Neural crest cell (in vitro differentiated cells): ENCODE measurements at places on chromosomes 16 and 17.

GRCh38 chr16:982145-983043, 824 bp downstream of the SOX8 start:
- DNase-seq, result no peak

- no peak for DNase-seq
Measured at GRCh38 chr16:11101695-11102522, 154.1 kb downstream of the SOCS1 start.

DNA sequence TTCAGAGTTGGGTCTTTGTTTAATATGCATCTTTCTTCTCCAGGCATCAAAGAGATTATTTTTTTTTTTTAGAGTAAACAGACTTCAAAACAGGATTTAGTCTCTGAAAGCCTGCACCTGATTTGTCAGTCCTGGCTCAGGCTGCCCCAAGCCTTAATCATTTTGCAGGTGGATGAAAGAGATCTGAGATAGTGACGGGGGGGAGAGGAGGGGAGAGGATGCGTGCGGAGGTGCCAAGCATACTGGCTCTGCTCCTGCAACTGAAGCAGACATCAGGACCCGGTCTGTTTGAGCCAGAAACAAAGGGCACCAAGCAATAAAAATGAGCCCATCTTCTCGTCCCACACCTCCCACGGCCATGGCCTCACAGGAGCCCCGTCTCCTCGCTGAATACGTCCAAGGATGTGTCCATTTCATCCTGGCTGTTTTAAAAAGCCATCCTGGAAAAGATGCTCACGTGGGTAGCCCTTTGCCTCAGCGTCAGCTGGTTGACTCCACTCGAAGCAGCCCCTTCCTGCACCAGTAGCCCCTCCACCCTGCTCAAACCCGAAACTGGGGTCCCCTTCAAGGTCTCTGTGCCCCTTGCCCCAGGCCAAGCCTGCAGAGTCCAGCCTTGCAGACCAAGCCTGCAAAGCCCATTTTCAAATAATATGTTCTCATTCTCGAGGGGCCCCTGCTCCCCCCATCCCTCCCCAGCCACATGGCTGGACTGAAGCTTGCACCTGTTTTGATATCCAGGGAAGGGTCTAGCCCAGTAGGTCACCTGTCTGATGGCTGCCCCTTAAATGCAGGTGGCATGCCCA, 84.8 kb upstream of the TNRC6C start:
- DNase-seq, result no peak

GRCh38 chr17:45093444-45094110, 32.5 kb downstream of the NMT1 start:
- no peak for DNase-seq

GRCh38 chr17:31917065-31917529, 15.6 kb upstream of the UTP6 start:
- DNase-seq, result no peak

DNA sequence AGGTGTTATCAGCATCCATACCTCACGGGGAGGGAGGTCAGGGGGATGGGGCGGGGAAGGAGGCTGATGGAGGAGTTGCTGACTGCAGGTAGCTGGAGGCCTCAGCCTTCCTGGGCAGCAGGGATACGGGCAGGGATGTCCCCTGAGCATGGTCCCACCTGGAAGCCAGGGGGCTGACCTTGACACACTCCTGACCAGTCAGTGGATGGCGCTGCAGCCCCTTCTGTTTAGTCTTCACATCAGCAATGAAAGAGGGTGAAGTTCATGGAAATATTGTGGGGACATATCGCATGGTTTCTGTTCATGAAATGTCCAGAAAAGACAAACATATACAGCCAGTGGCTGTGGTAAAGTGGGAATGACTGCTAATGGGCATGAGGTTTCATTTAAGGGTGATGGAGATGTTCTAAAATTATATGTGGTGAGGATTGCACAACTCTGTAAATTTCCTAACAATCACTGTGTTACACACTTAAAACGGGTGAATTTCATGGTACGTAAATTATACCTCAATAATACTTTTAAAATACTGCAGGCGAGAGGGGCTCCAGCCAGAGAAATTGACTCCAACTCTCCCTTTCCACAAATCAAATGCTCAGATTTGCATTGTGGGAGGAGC, 489.6 kb downstream of the CDH13 start:
- no peak for DNase-seq

DNA sequence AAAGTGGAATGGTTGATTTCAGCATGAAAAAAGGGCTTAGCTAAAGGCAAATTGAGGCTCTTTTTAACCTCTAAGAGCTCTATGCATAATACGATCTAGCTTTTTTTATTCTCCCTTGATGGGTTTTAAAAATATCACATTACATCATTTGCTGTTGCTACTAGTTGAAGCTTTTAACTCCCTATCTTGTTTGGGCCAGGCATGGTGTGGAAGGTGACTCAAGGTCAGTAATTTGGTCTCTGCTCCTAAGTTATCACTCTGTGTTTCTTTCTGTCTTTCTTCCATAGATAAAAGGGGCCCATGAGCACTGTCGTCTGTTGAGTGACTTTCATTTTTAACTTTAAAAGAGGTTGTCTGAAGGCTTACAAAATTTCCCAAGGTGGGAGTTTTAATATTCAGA, 58.1 kb upstream of the GOT2 start:
- DNase-seq, result no peak

DNA sequence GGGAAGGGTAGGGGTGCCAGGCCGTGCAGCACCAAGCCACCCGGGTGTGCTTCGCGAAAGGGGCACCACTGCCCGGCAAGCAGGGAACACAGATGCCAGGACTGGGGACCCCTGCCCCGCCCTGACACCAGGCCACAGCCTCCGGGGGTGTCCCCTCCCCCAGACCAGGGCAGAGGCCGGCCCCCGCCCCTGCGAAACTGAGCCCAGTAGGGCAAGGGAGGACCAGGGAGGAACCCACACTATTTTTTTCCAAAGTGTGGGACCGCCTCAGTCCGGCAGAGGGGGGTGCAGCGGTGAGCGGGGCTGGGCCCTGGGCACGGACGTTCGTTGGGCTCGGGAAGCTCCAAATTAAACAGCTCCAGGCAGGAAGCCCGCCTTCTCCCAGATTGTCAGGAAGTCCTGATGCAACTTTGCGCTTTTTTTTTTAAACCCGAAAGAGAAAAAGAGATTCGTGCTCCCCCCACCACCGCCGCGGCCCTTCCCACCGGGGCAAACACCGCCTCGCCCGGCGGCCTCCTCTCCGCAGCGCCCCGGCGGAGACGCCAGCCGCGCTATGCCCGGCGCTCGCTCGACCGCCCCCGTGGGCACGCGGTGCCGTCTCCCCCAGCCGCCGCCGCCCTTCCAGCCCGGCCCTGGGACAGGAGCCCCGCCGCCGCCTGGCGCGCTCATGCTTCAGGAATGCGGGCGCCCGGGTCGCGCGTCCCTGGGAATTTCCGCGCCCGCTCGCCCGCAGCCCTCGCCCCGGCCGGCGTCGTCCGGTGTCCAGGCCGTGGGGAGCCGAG, 755 bp downstream of the PIEZO1 start:
- no peak for DNase-seq

DNA sequence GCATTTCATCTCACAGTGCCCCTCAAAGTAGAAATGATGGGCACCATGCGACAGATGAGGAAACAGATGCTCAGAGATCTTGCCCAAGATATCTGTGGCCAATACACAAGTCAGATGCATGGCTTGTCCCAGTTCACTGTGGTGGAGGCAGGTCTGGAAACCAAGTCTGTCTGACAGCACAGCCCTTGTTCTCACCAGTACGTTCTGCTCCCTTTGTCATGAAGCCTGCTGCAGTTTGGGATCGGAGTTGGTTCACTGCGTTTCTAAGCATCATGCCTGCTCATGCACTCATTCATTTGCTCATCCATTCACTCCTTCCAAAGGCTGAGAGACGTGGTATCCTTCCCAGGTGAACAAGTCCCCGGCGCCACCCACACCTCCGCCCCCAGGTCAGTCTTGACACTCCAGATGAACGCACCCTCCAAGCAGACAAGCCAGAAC, 27.2 kb upstream of the MEAK7 start:
- no peak for DNase-seq

GRCh38 chr16:24838554-24839266, 7.1 kb upstream of the SLC5A11 start:
- DNase-seq, result no peak

- no peak for DNase-seq
Measured at GRCh38 chr17:32564325-32564724, 77.5 kb downstream of the CDK5R1 start.

DNA sequence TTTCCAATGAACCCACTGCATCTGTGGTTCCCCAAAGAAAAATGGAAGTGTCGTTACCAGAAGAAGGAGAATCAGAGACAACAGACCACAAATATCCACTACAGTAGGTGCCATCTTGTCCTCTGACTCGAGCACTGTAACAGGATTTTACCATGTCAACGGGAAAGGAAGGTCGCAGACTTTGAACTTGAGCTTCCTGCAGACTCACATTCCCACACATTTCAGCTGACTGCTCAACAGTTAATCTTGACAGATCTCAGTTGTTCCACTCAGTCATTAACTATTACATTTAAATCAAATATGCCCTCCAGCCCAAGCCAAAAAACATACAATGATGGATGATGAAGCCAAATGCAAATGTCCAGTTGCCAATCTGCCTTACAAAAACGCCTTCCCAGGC, 37.0 kb downstream of the GAS7 start:
- no peak for DNase-seq
